Hematopoietic multipotent progenitor cell treated with erythropoietin and hydrocortisone succinate and interleukin-3 and kit ligand, for 8 days (in vitro differentiated cells): ENCODE measurements at places on chromosomes 7 and 10.

- DNase-seq, result no peak
Observed at GRCh38 chr7:75965617-75966016, 28.8 kb downstream of the TMEM120A start.

DNA sequence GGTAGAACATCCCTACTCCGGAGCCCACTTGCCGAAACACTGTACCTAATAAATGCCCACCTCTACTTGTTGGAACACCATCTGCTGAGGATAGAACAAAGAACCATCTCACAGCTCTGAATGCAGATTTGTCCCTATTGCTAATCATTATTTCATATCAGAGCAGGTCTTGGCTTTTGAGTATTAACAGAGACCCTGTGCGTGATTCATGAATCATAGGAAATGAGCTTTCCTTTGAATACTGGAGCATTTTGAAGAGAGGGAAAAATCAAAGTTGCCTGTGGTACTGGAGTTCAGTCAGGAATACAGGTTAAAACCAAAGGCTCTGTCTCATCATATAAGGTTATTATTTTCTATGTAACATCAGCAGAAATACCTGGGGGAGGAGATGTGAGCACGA lies 1132.3 kb downstream of the XPNPEP1 start:
- no peak for DNase-seq

DNA sequence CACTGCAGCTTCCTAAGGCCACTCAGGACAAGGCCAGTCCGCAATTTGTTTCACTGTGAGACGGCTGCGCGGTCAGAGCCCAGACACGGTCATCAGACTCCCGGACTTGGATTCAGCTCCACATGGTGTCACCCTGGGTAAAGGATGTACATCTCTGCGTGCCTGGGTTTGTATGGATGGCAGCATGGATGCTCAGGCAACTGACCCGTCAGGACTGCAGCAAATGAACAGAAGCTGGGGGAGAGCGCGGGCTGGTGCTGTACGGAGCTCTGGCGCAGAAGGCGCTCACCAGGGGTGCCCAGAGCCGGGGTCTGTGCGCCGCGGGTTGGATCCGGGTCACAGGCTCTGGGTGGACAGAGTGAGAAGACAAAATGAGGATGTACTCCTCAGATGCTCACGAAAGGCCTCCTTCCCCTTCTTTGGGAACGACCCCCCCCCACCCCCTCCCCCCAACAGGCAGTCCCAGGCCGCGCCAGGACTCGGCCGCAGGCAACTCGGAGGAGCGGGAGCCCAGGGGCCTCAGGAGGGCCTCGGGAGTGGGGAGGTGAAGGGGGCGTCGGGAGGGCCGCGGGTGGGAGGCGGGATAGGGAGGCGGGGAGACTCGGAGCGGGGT lies 92.4 kb downstream of the CXCL12 start:
- no peak for DNase-seq

DNA sequence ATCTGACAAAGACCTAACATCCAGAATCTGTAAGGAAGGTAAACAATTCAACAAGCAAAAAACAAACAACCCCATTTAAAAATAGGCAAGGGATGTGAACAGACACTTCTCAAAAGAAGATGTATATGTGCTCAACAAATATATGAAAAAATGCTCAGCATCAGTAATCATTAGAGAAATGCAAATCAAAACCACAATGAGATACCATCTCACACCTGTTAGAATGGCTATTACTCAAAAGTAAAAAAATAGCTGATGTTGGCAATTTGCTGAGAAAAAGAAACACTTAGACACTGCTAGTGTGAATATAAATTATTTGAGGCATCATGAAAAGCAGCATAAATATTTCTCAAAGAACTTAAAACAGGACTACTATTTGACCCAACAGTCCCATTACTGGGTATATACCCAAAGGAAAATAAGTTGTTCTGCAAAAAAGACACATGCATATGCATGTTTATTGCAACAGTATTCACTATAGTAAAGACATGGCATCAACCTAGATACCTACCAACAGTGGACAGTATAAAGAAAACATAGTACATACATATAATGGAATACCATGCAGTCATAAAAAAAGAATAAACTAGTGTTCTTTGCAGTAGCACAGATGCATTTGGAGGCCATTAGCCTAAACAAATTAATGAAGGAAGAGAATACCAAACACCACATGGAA lies 980.1 kb downstream of the KCNMA1 start:
- no peak for DNase-seq

GRCh38 chr10:58517081-58517480 lies 4.4 kb downstream of the BICC1 start:
- DNase-seq, result no peak

DNA sequence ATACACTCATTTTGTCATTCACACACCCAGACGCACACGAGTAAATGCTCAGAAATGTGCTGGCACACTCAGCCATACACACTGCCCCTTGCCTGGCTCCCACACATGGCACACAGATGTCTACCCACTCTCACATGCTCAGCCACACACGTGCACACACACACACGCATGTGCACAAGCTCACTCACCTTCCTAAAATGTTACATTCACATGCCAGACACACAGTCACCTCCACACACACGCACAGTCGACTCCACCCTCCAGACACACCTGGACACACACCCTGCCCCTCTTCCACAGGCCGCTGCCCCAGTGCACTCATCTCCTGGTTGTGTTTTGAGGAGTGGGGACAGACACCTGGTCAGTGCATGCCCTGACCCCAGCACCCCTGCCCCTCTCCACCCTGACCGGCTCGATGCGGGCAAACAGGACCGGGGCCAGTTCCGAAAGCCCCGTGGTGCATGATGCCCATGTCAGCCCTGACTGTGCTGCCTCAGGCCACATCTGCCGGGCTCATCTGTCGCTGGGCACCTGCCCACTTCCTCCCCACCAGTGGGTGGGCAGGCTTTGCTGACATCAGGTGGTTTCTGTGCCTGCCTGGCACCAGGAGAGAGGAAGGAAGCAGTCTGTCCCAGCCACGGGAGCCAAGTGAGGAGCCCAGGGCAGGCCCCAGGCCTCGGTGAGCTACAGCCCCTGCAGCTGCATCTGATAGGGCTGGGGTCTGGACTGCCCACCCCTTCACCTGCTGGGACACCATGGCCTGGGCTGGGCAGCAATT lies 84.9 kb upstream of the ZNF716 start:
- DNase-seq, result no peak
